Esophagus muscularis mucosa (tissue), 4 donors: ENCODE measurements at places on chromosomes 7 and 10. TPM values are rescaled to one million over a fixed set of nuclear protein-coding genes. Genes with fewer than 3 reads are reported as not detected.

The TFR2 gene
- total RNA-seq: 0.17 TPM

DNA sequence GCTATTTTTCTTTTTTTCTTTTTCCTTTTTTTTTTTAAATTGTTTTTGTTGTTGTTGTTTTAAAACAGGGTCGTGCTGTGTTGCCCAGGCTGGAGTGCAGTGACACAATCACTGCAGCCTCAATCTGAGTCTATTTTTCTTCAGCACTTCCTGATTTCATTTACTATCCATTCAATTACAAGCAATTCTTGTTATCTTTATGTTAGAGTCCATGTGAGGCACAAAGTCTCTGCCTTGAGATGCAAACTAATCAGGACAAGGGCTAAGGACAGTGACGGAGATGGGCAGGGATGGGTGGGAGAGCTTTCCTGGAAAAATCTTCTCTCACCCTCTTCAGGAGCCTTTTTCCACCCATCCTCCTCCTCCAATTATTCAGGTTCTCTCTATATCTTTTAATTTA, 157.3 kb upstream of the AUTS2 start:
- DNase-seq: no peak

DNA sequence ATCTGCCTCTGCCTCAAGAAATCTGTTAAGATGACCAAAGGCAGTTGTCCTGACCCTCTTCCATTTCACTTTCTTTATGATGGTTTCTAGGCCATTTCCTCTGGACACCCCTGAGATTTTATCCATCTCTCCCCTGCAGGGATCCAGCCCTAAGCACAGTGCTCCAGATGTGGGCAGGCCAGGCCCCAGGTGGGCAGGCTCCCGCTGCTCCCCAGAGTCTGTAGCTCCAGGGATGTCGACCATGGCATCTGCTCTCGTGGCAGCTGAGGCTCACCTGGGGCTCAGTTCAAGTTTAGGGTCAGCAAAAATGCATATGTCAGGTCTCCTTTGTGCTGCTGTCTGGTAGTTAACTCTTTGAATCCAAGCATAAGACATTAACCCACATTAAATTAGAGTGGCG, 11.8 kb downstream of the CEP41 start:
- DNase-seq: no peak

The ECHS1 gene
- total RNA-seq: 75.8 TPM

GRCh38 chr10:100996678-100997359, 2.8 kb upstream of the LZTS2 start:
- no peak for DNase-seq

GRCh38 chr10:27068217-27068891, 31.9 kb downstream of the ANKRD26 start:
- no peak for DNase-seq

DNA sequence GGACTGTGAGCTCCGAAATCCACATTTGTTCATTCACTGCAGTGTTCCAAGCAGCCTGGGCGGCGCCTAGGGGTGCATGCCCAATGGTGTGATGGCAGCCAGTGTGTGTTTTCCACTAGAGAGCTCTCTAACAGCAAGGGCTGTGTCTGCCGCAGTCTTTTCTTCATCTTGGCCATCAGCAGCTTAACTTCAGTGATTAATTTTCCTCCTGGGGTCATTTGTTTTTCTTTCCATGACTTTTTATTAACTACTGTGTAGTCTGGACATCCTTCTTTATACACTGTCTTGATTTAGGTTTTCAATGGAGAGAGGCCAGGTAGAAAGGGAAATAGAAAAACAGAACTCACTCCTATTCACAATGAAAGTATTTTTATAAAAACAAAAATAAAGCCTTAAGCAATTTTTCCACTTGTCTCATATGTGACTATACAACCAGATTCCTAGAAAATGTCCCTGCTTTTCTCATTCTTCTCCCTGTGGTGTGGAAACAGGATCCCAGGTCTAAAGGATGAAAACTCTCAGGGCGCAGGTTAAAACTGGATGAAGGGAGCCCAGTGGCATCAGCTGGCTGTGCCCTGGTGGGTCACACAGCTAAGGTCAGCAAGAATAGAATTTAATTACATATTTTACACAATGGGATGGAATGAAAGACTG, 176.8 kb downstream of the PKD1L1 start:
- no peak for DNase-seq

GRCh38 chr10:13690281-13690825, 103.6 kb downstream of the PRPF18 start:
- no peak for DNase-seq

The TAS2R5 gene
- total RNA-seq: 0.50 TPM

DNA sequence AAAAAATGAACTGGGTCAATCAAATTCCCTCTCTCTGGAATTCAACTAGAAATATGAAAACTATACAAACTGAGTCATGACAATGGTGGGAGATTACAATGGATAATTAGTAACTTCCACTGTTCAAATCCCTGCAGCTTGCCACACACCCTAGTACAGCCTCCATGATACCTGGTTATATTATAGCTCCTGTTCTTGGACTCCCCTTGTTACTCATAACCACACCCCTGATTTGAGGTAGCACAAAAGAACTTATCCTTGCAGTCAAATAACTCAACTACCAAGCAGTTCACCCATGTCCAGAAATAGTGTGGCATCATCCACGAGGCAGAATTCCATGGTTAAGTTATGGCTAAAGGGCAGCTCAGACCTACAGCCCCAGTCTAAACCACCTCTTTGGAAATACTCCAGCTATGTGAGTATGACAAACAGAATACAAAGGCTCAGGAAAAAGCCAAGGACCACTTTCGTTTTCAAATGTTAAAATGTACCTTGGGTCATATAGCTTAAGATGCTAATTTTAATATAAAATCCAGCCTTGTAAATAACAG, 164.7 kb downstream of the CPEB3 start:
- DNase-seq: no peak

DNA sequence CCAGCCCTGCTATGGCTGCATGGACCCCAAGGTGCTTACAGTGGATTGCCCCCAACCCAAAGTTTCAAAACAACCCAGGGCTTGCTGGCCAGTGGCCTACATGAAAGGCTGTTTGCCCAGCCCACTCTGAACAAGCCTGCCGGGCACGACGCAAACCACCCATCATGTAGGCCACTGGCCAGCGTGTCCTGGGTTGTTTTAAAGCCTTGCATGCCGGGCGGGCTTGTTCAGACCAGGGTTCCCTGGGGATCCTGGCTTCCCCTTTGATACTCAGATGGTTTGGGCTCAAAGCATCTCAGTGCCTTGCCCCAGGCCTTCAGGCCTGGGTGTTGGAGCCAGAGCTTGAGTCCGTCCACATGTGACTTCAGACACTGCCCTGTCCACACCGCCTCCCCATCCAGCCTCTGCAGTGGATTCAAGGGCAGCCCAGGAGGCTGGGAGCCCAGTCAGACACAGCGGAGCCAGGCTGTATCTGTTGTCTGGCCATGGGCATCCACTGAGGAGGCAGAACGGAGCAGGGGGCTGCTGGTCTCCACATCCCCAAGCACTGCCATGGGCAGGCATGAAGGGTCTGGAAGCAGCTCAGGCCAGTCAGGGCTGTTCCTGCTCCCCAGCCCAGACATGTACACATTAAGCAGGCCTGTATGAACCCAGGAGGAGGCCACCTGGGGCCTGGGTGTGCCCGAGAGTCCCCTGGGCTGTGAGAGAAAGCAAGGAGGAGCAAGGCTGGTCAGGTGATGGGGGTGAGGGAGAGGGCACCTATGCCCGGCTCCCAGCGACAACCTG, 4.0 kb upstream of the ADIRF start:
- no peak for DNase-seq

The METTL27 gene
- 4.0 TPM for total RNA-seq
